Common myeloid progenitor, CD34-positive (primary cell): ENCODE measurements at places on chromosomes 6 and 20.

- peak; percentile 33 for DNase-seq
Measured at GRCh38 chr6:122322824-122323223, 76.6 kb upstream of the HSF2 start.

DNA sequence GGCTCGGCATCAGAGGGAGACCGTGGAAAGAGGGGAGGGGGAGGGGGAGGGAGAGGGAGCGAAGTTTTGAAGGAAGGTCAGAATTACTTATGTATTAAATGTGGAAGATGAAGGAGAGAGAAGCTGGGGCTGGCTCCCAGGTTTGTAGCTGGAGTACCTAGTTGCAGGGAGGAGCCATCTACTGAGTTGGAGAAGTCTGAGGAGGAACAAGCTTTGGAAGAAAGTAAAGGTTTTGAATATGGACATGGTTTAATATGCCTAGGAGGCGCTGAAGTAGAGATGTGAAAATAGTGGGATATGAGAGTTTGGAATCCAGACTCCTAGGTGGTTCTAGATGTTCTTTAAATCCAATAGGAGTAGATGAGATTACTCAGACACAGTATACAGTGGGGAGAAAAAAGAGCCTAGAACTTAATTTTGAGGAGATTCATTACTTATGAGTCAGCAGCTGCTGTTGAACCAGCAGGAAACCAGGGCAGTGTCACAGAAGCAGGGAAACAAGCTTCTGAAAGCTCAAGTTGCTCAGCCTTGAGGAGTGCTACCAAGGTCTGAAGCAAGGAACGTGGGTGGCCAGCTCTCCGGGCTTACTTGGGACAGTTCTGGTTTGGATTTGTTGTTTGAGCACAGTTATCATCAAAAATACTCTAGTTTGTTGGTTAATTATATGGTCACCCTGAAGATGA is 149.3 kb downstream of the UTRN start:
- DNase-seq = peak; percentile 59

DNA sequence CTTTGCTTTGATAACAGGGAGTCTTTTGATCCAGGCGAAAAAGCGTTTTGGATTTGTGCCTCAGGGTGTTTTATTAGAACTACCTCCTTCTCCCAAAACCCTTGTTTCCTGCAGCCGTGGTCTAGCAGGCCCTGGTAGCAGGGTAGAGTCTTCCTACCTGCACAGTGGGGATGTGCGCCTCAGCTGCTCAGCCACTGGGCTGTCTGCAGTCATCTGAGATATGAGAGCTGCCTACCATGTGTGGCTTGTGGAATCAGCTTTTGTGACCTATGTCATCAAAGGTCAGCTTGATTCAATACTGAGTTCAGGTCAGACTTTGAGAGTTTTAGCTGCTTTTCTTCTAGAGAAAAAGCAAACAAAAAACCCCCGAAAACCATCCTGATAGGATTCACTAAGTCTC is 279.5 kb downstream of the CLIC5 start:
- DNase-seq = no peak

- no peak for DNase-seq
Measured at GRCh38 chr6:112595841-112596240, 248.7 kb downstream of the RFPL4B start.

- no peak for DNase-seq
Measured at GRCh38 chr6:162773996-162774395, 46.2 kb downstream of the PACRG start.

DNA sequence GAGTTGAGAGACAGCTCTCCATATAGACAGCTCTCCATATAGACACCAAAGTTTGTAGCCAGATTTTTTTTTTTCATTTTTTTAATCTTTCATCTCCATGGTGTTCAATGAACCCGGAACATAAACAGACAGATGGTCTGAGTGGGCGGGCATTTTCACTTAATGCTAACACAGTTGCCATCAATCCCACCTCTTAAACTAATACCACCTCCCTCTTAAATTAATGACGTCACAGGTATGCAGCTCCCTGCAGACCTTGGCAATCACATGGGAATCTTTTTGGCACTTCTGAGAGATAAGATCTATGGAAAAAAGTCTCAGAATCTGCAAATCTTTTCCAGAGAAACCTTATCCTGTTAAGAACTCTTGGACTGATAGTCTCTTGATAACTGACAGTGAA is 43.2 kb downstream of the PFDN4 start:
- DNase-seq = no peak
